ENCODE measurements at places on chromosomes 2 and 18. TPM values are rescaled to one million over a fixed set of nuclear protein-coding genes. Genes with fewer than 3 reads are reported as not detected.

The RNU2-63P gene
- 7.6 TPM for total RNA-seq

The SLC23A3 gene
- 1.6 TPM for total RNA-seq

The COLEC12 gene
- not detected for total RNA-seq

The CERKL gene
- total RNA-seq, result 0.20 TPM

The CRYGD gene
- not detected for total RNA-seq

The CXCR1 gene
- not detected for total RNA-seq

The IL37 gene
- not detected for total RNA-seq

The NXPH2 gene
- total RNA-seq, result not detected

DNA sequence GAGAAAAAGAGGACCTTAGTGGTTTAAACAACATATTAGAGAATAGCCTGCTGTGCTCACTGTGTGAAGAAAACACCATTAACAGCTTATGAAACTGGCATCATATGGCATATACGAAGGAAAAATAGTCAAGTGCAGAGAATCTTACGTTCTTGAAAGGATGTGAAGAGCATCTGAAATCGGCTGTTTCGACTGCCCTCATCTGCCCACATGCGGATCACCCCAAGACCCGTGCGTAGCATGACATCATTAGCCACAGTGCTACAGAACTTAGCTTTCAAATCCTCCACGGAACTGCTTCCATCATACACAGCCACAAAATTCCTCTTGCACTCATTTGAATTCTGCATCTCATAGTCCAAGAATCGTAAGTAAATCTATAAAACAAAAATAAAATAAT is 84.3 kb downstream of the NETO1 start:
- H3K27me3 ChIP-seq, result no peaks in the 10 kb centered on the region
- no peak overlapping the region for H3K27ac ChIP-seq
- no peaks in the 10 kb centered on the region for H3K4me1 ChIP-seq

DNA sequence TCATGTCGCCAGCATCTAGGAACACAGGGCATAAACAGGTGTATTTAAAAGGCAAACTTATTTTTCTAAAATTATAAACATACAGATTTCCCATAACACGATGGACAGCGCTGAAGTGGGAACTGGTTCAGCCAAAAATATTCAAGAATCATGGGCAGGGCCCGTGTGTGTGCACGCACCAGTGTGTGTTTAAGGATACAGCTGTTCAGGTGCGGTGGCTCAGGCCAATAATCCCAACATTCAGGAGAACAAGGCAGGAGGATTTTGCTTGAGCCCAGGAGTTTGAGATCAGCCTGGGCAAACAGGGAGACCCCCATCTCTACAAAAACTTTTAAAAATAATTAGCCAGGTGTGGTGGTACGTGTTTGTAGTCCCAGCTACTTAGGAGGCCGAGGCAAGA is 288.6 kb upstream of the HDAC4 start:
- H3K4me3 ChIP-seq, result no peak overlapping the region
- peaks cover 12% of the 10 kb centered on the region for H3K27me3 ChIP-seq
- H3K36me3 ChIP-seq, result no peaks in the 10 kb centered on the region
- H3K4me1 ChIP-seq, result no peaks in the 10 kb centered on the region
- no peak for DNase-seq

GRCh38 chr2:239300242-239300641 is 100.6 kb downstream of the HDAC4 start:
- no peak overlapping the region for H3K27ac ChIP-seq
- DNase-seq, result no peak
- peaks cover 63% of the 10 kb centered on the region for H3K4me1 ChIP-seq
- no peaks in the 10 kb centered on the region for H3K27me3 ChIP-seq
- H3K4me3 ChIP-seq, result no peak overlapping the region
- no peaks in the 10 kb centered on the region for H3K36me3 ChIP-seq

GRCh38 chr18:45664824-45665763 is 49.8 kb downstream of the SLC14A2 start:
- H3K27ac ChIP-seq, result peak overlapping the region; percentile 61
- H3K36me3 ChIP-seq, result no peaks in the 10 kb centered on the region
- DNase-seq, result peak; percentile 80
- no peaks in the 10 kb centered on the region for H3K27me3 ChIP-seq

- no peaks in the 10 kb centered on the region for H3K4me1 ChIP-seq
- no peaks in the 10 kb centered on the region for H3K36me3 ChIP-seq
- H3K27me3 ChIP-seq, result peaks cover 7% of the 10 kb centered on the region
- no peak overlapping the region for H3K4me3 ChIP-seq
- H3K27ac ChIP-seq, result no peak overlapping the region
Measured at GRCh38 chr2:207038299-207038698, 99.0 kb downstream of the CPO start.

DNA sequence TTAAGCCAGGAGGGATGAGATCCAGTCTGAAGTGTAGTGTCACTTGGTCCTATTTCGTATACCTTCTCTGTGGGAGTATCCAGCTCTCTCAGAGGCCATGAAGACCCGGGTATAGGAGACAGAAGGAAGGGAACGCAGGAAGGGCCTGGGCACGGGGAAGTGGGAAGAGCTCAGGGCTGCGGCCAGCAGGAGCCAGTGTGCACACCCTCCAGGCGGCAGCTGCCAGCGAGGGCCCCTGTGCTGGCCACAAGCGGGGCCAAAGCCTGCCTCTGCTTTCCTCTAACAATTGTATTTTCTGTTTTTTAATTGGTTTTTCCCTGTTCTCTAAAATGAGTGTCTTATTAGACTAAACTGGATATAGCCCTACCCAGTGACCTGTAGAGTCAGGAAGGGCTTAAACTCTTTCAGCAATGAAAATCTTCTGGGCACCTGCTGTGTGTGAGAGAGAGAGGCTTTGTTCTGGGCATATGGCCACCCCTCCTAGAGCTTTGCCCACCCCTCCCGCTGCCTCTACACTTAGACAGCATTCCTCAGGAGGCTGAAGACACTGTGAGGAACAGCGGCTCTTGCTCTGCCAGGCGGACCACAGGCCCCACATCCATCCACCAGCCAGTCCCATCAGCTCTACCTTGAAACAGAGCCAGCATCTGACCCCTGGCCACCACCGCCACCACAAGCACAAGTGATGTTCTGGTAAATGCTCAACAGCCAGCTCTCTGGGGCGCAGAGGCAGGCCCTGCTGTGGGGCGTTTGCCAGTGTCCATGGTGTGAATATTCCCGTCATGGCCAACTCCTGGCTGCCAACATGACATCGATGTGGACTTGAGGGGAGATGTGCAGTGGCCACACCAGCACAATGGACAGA is 9.5 kb downstream of the GPR17 start:
- H3K36me3 ChIP-seq, result no peaks in the 10 kb centered on the region
- no peaks in the 10 kb centered on the region for H3K4me1 ChIP-seq
- H3K27me3 ChIP-seq, result peaks cover under 1% of the 10 kb centered on the region

DNA sequence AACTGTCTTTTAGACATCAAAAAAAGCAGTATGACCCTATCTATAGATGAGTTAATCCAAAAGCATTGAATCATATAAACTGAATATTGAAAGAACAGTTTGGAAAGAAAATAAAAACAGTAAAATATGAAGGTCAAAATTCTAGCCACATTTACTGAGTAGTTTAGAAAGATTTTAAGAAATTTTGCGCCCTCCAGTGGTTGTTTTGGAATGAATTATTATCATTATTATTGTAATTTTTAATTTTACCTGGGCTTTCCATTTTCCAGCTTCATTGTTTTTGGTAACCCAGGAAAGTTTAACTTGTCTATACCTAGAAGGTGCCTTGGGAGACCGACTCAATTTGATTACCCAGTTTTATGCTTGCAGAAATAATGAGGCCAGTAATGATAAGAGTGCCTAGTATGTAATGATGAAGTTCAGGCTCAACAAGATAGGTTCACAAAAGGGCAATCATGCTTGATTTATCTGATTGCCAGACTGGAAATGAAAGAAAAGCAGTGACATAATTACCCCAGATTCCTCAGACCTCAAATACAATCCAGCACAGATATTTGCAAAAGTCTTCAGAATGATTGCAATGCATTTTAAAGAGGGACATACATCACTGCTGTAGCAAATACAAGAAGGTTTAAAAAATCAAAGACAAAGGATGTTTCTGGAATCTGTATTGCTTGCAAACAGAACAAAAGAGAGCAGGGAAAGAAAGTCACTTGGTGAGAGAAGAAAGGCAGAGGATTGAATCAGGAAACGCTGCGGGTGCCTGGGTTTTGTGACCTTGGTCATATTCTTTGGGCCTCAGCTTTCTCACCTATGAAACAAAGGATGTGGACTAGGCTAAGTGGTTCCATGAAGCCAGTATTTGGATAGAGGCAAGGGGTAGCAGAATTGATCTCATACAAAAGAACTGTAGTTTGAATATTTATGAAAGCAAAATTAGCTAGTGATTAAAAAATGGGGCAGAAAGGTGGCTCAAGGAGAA is 153.8 kb downstream of the MAP2 start:
- no peak overlapping the region for H3K27ac ChIP-seq
- no peak for DNase-seq

GRCh38 chr2:143877056-143877455 is 642.9 kb downstream of the ZEB2 start:
- H3K27me3 ChIP-seq, result no peaks in the 10 kb centered on the region
- H3K36me3 ChIP-seq, result peaks cover 1% of the 10 kb centered on the region
- no peak overlapping the region for H3K27ac ChIP-seq
- H3K4me3 ChIP-seq, result no peak overlapping the region
- DNase-seq, result no peak

- no peak for DNase-seq
- no peak overlapping the region for H3K27ac ChIP-seq
Measured at GRCh38 chr2:54099829-54100585, 15.4 kb upstream of the ACYP2 start.

GRCh38 chr18:49076654-49077166 is 125.9 kb upstream of the SMAD7 start:
- no peak overlapping the region for H3K27ac ChIP-seq
- peaks cover 11% of the 10 kb centered on the region for H3K4me1 ChIP-seq
- DNase-seq, result no peak
- no peaks in the 10 kb centered on the region for H3K27me3 ChIP-seq

DNA sequence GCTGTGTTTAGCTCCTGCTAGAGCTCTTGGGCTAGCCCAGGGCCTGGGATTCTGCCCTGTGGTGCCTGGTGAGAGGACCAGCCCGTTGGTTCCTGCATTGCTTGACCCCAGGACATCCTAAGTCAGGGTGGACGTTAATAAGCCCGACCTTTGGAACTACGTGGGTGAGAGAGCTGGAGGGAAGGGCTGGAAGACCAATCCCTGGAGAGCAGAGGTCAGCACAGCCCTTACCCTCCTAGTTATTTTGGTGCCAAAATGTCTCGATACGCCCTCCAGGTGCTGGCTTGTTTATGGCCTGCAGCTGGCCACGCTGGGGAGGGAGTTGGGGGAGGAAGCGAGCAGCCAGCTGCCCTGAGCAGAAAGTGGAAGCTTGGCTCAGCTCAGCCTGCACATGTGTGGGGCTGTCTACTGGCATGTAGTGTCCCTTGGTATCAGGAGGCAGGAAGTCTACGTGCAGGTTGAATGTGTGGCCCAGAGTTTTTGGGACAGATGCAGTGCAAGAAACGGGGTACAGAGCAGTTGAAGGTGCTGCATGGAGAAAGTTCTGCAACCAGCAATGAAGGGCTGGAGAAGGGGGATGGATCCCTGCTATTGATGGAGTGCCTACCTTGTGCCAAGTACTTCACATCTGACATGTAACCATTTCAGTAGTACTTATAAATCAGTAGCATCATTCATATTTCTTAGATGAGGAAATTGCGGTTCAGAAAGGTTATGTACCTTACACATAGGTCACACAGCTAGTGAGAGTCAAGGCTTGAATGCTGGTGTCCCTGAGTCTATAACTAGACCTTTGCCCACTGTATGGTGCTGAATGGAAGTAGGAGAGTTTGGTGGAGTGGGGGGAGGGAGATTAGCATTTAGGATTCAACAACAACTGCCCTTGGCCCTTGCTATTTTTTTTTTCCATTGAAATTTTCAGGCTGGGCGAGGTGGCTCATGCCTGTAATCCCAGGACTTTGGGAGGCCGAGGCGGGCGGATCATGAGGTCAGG is 5.0 kb upstream of the DGKD start:
- H3K4me3 ChIP-seq, result no peak overlapping the region
- peaks cover 31% of the 10 kb centered on the region for H3K4me1 ChIP-seq
- DNase-seq, result no peak
- no peaks in the 10 kb centered on the region for H3K27me3 ChIP-seq
- H3K27ac ChIP-seq, result peak overlapping the region; percentile 27
- H3K36me3 ChIP-seq, result no peaks in the 10 kb centered on the region

DNA sequence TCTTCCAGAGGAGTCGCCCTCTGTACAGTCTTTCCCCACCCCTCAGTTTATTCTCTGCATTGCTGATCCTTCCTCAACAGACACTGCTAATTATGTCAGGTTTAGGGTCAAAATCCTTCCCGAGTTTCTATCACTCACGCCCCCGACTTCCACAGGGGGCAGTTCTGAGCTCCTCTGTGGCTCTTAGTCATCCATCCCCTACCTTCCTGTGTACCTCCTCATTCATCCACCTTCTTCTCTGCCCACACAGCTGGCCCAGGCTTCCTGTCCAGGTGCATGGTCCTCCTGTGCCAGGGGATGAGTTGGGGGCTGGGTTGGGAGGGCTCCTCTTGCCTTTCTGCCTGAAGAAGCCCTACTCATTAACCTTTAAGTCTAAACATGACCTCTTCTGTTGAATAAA is 202.9 kb downstream of the ARL4C start:
- H3K27ac ChIP-seq, result peak overlapping the region; percentile 99
- no peaks in the 10 kb centered on the region for H3K36me3 ChIP-seq
- no peak for DNase-seq
- peak overlapping the region; percentile 34 for H3K4me3 ChIP-seq

GRCh38 chr18:79922971-79923411 is 28.5 kb downstream of the SLC66A2 start:
- H3K4me3 ChIP-seq, result no peak overlapping the region
- no peaks in the 10 kb centered on the region for H3K4me1 ChIP-seq
- peaks cover 19% of the 10 kb centered on the region for H3K36me3 ChIP-seq
- DNase-seq, result no peak
- H3K27me3 ChIP-seq, result no peaks in the 10 kb centered on the region

DNA sequence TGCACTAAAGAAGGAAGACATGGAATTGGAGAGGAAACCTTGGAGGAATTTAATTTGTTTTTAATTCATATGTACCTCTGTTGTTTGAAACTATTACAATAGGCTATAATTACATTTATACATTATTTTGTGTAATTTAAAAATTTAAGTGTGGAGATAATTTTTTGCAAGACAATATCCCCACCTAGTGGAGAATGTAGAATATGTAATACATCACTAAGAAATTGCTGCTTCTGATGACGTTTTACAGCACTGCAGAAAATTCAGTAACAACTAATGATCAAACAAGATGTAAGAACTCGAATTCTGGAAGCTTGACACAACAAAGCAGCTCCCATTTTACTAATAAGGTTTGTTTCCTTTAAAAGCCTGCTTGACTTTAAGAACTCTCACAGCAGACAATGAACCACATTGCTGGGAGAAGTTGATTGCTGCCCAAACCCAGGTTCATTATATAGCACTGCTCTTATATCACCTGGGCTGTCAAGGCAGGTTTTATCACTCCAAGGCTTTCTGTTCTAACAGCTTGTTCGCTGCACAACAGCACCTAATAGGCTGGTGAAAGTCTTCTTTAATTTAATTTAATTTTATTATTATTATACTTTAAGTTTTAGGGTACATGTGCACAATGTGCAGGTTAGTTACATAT is 53.4 kb downstream of the THADA start:
- peaks cover 7% of the 10 kb centered on the region for H3K4me1 ChIP-seq
- H3K4me3 ChIP-seq, result no peak overlapping the region
- no peaks in the 10 kb centered on the region for H3K27me3 ChIP-seq
- H3K36me3 ChIP-seq, result peaks cover 12% of the 10 kb centered on the region
- no peak overlapping the region for H3K27ac ChIP-seq
